HS-5 (cell line): ENCODE measurements at places on chromosomes 7 and 10.

GRCh38 chr7:138167222-138167621, 91.0 kb downstream of the AKR1D1 start:
- DNase-seq, result no peak

GRCh38 chr7:95989301-95989700, 216.9 kb downstream of the DYNC1I1 start:
- no peak for DNase-seq

DNA sequence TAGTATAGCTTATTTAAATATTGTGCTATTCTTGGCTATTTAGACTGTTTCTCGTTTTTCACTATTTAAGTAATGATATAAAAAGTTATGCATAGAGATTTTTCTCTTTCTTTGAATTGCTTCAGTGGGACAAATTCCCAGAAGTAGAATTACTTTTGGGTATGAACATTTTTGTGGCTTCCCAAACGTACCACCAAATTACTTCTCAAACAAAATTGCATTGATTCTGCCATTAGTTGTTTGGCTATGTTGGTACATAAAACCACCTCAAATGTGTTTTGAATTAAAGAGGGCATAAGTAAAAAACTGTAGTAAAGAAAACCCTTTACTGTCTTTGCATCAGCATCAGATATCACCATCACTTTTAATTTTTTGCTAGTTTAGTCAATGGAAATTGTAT, 31.0 kb downstream of the AKR1B1 start:
- no peak for DNase-seq

- DNase-seq, result no peak
These were observed 38.3 kb upstream of the KLHL7 start for GRCh38 chr7:23067271-23067670.

GRCh38 chr7:157540020-157540419, 203.2 kb downstream of the DNAJB6 start:
- no peak for DNase-seq

GRCh38 chr10:63267414-63268148, 134.5 kb downstream of the NRBF2 start:
- DNase-seq, result peak; percentile 75

DNA sequence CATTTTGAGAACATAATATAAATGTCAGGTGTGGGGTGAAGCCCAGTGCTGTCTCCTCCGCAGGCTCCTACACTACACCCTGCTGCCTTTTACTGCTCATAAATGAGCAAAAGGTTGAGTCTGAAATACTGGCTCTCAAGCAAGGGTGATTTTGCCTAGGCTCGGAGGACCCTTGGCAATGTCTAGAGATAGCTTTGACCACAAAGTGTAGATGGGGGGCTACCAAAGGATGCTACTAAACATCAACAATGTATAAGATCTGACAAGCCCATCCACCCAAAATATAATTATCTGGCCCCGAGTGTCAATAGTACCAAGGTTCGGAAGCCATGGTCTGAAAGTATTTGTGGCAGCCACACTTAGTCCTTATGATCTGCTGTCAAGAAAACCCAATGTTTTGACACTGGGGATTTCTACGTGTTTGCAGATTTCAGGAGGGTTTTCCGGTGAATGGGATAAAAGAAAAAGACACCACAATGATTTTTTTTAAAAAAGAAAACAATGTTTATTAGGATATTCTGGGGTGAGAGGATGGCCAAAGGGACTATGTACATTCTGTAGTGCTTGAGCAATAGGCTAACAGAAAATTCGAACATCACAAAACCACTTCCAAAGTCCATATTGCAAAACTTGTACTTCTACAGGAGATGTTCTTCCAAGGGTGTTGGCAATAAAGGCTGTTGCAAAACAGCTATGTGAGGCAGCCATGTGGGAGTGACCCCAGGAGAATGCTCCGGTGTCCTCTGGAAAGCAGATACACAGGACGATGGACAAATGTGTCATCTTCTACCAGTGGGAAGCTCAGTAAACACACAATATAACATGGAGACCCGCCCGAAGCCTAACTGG, 216.3 kb downstream of the GFRA1 start:
- DNase-seq, result no peak

DNA sequence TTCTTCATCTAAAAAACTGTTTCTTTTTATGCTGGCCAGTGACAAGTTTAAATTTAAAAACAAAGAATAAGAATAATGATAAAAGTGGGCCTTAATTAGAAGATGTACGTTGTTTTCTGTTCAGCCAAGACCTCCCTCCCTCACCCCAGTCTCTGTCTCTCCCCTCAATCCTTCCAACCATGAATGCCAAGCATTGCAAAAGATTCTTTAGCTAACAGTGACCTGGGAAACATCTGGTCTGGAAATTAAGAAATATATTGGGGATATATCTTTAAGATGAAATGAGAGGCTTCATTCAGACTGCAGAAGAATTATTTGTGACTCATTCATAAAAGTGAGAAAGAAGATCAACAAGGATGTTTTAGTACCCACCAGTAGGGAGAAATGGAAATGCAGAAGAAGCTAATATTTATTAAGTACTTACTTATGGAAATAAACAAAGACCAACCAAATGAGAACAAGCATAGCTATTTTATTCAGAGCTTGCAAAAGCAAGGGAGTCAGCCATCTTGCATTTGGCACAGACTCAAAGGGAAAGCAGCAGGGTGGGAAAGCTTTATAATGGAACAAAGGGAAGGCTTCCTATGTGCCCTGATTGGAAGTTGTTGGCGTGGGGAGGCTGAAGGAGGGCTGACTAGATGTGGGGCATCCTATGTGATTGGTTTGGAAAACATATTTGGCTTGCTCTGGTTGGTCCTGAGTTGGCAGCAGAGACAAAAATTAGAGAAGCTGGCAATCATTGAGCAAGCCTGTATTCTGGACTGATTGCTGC, 595.4 kb upstream of the GHITM start:
- no peak for DNase-seq
